ENCODE measurements at places on chromosomes 13 and 19. TPM values are rescaled to one million over a fixed set of nuclear protein-coding genes. Genes with fewer than 3 reads are reported as not detected.

DNA sequence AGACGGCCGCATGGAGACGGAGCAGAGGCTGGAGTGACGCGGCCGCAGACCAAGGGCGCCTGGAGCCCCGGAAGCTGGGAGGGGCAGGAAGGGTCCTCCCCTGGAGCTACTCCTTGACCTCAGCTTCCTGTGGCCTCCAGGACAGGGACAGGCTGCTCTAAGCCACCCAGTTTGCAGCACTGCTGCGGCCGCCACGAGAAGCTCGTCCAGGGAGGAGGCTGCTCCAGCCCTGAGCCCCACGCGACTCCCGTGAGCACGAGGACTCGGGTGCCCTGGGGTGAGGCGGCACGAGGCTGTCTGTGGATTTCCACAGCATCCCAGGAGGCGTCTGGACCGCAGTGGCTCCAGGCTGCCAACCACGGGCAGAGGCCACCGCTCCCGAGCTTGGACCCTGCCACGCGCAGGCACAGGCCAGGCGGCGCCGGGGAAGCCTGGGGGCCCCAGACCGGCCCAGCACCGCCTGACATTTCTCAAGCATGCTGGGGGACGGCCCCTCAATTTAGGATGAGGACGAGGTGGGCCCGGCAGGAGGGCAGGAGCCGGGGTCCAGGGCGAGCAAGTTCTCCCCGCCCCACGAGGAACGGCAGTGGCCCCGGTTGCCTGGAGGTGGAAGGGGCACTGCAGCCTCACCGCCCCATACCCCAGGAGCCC, 10.7 kb downstream of the SBNO2 start:
- DNase-seq: no peak

- DNase-seq: no peak
Observed at GRCh38 chr19:21617740-21618339, 112.4 kb downstream of the ZNF429 start.

- no peak for DNase-seq
Observed at GRCh38 chr19:35775046-35775297, 392 bp upstream of the ARHGAP33 start.

- no peak for DNase-seq
Observed at GRCh38 chr19:11479090-11479897, 1.6 kb downstream of the ELAVL3 start.

Gene CEACAM1
- 25.6 TPM for total RNA-seq

GRCh38 chr13:98843482-98843877, 91.0 kb upstream of the SLC15A1 start:
- no peak for DNase-seq

- DNase-seq: no peak
Observed at GRCh38 chr19:34173193-34173956, 1.1 kb downstream of the LSM14A start.

Gene RNF225
- total RNA-seq: not detected

Gene FXYD1
- total RNA-seq: 47.3 TPM

DNA sequence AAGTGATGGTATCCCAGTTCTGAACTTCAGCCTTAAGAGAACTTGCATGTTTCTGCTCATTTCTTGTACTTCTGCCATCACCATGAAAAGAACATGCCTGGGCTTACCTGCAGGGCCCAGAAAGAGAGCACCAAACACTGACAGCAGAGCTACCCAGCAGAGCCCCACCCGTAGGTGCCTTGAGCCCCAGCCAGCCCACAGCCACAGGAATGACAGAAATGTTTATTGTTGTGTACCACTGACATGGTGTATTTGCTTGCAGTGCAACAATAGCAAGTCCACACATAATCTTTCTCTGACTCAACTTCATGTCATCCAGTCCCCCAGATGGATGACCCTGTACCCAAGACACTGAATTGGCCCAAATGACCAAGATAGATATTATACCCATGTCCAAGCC, 195.2 kb downstream of the TSHZ3 start:
- DNase-seq: no peak

DNA sequence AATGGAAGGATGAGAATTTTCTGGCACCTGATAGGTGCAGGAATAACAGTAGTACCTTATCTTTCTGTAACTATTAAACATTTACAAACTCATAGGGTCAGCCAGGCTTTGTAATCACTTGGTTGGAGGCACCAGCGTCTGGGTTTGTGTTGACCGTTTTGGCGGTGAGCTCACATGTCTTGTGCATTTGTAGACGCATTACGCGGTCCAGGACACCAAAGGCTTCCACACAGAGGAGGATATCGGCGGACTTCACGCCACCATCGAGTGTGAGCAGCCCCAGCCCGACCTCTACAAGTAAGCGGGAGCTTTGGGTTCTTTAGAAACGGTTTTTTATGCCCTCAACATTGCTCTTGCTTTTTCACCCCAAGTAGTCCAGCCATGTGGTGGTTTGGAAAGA, 129.3 kb downstream of the ATP11A start:
- peak; percentile 79 for DNase-seq

DNA sequence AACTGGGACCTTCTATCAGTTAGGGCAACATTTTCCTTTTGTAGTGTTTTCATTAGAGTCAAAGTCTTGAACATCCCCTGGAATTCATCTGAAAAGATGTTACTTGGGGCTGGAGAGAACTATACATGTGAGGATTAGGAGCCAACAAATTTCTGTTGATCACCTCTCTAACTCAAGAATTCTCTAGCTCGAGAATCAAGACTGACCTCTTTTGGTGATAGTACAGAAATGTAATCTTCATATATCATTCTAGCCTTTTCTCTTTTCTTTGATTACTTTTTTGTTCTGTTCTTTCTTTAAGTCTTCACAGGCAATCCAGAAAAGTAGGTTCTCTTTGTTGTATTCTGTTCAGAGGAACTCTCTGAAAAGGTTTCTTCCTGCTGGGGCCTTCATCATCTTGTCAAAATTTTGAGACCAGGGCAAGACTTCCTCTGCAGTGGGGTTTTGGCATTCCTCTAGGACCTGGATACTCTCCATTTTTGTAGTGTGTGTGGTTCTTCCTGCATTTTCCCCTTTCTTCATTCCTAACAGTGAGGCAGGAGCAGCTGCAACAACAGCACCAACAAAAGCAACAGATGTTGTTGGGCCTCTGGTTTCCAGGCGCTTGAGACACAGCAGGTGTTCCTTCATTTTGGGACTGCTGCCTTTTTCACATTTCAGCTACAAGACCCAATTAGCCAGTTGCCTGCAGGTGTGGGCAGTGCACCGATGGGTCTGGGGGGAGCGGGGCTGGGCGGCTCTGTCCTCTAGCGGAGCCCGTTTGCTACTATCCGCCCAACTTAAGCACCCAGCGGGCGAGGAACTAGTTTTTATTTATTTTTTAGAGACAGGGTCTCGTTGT, 26.2 kb downstream of the ELF1 start:
- no peak for DNase-seq

DNA sequence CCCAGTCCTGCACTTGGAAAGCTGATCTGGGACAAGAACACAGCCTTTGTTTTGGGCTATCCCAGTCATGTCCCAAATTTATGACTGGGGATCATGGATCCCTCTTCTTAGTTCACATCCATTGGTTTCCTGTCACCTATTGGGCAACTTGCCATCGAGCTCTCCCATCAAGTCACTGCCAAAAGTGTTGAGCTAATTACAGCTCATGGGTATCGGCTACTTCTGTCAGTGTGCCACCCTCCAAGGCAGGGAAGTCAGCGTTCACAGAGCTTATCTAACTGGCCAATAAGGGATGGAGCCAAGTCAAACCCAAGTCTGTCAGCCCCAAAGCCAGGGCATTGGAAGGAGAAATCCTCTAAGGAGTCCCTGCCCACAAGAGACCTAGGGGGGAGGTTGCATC, 53.2 kb upstream of the KATNAL1 start:
- no peak for DNase-seq

Gene MYBPC2
- total RNA-seq: not detected

DNA sequence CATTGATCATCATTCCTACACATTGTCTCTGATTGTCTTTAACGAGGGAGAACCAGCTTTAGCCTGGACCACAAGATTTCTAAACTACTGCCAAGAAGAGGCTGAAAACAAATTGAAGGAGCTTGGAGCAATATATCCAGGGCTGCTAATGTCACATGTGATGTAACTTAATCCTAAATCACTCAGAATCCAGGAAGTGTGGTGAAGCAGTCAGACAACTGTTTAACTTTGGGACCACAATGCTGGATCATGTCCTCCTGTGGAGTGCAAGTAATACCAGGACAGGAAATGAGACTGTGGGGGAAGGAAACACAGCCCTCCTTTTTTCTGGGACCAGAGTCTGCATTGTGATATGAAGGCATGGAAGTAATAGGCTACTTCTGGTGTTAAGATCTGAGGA, 430.2 kb downstream of the KCTD12 start:
- DNase-seq: no peak
